ENCODE measurements at places on chromosomes 12 and 14.

DNA sequence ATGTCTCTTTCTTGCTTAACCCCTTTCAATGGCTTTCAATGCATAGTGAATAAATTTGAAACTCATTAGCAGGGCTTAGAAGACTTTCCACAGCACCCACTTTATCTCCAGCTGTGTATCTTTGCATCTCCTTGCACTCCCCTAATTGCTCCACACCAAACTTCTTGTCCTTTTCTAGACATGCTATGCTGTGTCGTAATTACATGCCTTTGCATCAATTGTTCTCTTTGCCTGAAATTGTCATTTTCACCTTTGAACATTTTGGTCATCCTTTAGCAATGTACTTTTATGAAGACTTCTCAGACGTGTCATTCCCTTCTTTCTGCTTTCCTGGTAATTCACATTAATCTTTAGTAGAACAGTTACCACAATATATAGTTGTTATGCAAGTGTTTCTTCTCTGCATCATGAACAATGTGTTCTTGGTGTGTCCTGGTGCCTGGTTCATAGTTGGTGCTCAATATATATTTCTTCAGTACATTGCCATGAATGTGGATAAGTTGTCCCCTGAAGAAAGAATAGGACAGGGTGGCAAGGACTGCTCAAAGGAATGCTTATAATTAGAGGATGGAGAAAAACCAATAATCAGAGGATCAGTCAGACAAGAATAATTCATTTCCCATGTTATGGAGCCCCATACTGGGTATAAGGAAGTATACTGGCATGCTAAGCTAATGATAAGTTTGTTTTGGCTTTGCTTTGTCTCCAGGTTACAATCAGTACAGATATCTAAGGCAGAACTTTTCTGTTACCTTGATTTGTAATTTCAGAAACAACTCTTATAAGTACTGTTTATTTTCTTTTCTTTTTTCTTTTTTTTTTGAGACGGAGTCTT lies 27.2 kb downstream of the ARF6 start:
- DNase-seq = no peak

GRCh38 chr12:20142316-20142715 lies 226.0 kb upstream of the PDE3A start:
- DNase-seq = no peak

- DNase-seq = no peak
Observed at GRCh38 chr12:106284358-106285105, 18.0 kb upstream of the TCP11L2 start.

DNA sequence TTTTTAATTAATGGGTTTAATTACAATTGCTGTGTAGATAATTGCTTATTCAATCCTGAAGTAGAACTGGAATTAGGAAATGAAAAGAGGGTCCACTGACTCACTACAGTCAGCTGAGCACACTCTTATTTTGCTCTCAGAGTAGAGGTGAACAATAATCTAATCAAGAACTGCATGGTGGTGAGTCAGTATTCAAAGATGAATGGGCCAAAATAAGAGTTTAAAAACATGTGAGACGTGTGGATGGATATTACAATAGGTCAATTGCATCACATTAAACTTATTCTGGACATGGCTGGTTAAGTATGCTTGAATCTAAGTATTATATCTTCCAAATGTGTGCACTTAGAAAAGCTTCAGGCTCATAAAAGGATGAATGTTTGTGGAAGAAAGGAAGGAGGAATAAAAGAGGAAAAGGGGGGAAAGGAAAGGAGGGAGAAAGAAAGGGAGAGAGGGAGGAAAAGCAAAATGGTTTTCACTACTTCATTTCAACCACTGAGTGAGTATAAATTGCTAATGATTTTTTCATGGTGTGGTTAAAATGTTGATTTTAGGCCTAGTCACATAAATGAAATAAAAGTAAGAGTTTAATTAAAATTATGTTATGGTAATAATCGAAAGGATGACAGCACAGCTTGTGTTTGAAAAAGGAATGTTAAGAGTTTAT lies 27.0 kb upstream of the EEA1 start:
- DNase-seq = no peak

- no peak for DNase-seq
Observed at GRCh38 chr12:2922329-2922728, 31.6 kb downstream of the TULP3 start.

DNA sequence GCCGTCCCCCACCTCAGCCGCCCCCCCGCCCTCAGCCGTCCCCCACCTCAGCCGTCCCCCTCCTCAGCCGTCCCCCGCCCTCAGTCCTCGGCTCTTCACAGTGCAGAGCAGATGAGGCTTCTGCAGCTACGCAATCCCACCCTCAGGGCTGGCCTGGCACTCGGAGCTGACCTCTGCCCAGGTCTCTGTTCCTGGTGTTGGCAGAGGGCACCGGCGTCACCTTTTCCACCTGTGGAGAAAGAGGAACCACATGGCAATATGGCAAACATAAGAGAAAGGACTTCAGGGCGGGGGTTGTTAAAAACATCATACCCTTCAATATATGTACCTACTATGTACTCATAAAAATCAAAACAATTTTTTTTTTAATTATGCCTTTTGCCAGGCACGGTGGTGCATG lies 45.8 kb downstream of the MLXIP start:
- DNase-seq = no peak

GRCh38 chr12:32312049-32312670 lies 87.2 kb upstream of the FGD4 start:
- DNase-seq = peak; percentile 83

- no peak for DNase-seq
Observed at GRCh38 chr14:91144425-91145145, 30.7 kb downstream of the DGLUCY start.

All from hematopoietic multipotent progenitor cell treated with erythropoietin and hydrocortisone succinate and interleukin-3 and kit ligand, for 6 days (in vitro differentiated cells).